Astrocyte of the spinal cord (primary cell): ENCODE measurements at places on chromosomes 7 and 10.

GRCh38 chr10:115830265-115830970 is 442.6 kb downstream of the GFRA1 start:
- DNase-seq, result peak; percentile 42

DNA sequence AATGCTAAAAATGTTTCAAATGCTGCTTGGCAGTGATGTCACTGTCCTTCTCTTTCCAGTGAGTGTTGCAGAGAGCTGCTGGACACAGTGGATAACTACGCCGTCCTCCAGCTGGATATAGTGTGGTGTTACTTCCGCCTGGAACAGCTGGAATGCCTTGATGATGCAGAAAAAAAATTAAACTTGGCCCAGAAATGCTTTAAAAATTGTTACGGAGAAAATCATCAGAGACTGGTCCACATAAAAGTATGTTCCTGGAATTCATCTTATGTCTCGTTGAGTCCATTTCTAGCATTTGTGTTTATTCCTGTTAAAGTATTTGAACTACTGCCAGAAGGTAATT is 25.2 kb downstream of the NUB1 start:
- peak; percentile 39 for DNase-seq

DNA sequence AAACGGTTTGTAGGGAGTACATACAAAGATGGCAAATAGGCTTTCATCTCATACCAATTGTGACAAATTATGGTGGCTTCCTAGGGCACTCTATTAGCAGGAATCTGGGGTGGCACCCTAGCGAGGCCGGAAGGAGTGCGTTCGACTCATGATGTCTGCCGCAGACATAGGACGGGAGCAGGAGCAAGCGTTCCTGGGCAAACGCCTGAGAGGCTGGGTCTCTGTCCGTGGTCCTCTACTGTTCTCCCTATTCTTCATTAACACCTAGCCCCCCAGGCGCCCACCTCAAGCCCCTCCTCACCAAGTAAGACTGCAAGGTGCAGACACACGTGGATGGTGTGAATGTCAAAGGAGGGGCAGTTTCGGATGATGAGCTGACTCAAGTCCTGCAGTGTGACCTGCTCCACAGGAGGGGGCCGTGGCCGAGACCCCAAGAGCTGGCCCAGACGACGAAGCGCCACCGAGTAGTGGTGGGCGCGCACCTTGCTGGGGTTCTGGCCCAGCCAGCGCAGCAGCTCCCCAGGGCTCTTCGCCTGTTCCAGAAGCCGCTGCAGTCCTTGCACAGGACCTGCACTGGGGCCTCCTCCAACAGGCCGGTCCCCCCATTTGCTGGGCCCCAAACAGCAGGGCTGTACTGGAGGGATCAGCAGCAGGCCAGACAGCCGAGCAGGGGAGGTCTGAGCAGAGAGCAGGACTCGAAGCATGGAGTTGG is 1.3 kb downstream of the FASTK start:
- DNase-seq, result no peak

GRCh38 chr7:83970081-83970480 is 224.5 kb downstream of the SEMA3A start:
- no peak for DNase-seq

DNA sequence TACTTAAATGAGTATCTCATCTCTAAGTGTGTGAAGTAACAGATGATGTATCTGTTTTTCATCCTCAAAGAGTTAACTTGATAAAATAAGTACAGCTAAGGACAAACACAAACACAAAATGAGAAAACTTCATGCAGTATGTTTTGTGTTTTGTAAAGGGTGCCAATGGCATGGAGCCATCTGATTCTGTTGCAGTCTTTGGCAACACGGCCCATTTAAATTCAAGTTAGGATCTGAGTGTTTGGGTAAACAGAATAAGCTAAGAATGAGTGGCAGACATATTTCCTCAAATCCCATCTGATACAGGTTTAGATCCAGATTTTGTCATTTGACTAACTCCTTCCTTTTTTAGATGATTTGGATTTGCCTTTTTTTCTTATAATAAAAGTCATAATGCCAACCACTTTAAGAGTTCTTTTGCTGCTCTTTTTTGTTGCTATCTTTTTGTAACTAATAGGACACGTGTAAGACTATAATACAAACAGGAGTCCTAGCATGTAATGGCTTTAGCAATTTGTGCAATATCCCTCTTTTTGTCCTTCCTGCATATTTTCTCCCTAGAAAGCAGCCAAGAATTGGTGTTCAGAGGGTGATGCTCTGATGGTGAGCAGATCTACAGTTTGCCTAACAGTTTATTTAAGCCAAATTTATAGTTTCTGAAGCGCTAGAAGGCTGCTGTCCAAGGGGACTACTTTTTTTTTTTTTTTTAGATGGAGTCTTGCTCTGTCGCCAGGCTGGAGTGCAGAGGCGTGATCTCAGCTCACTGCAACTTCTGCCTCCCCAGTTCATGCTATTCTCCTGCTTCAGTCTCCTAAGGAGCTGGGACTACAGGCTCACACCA is 18.9 kb upstream of the ACTA2 start:
- no peak for DNase-seq

GRCh38 chr10:66941491-66941890 is 15.7 kb downstream of the LRRTM3 start:
- no peak for DNase-seq

GRCh38 chr7:30726296-30727006 is 25.5 kb upstream of the INMT start:
- no peak for DNase-seq

- no peak for DNase-seq
These were observed 351.0 kb downstream of the ANKRD7 start for GRCh38 chr7:118575393-118575948.

- DNase-seq, result no peak
These were observed 397.8 kb downstream of the EXOC4 start for GRCh38 chr7:133650487-133651300.

DNA sequence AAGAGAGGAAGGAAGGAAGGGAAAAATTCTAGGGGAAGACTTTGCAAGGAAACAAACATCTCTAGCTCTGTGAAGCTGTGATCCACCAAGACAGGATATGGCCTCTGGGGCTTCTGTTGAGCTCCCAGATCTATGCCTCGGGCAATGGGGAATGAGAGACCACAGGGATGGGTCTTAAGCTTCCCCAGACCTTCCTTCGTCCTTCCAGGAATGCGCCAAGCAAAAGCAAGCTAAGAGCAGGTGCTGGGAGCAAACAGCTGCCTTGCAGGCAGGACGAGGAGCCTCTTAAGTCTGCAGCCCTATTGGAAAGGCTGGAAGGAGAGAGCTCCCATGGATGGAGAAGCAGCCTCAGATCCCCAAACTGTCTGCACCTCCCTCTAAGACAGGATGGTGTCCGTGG is 21.9 kb upstream of the ELN start:
- DNase-seq, result no peak

- DNase-seq, result no peak
These were observed 724 bp downstream of the ZNF107 start for GRCh38 chr7:64666663-64667050.

GRCh38 chr7:33201821-33202220 is 72.5 kb downstream of the BBS9 start:
- no peak for DNase-seq
